Activated B cell treated with CpG ODN at 0.5 μM for 24 hours (primary cell): ENCODE measurements at places on chromosomes 12 and 14.

DNA sequence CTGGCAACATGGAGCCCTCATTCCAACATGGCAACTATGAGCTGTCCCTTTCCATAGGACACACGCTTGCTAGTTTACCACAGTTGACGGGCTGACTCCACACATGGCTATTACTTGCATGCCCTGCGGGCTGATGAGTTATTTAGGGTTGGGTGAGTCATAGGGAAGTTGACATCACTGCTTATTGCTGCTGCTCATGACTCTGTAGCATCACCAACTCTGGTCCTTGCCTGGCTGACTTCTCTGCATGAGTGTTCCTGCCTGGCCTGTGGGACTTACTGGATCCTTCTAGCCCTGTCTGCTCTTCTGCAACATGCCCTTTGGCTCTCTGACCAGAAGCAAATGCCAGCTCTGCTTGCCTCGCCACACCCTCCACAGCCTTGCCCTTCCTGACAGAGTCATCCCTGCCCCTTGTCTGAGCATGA lies 199.5 kb downstream of the ANO6 start:
- peak; percentile 15 for DNase-seq

DNA sequence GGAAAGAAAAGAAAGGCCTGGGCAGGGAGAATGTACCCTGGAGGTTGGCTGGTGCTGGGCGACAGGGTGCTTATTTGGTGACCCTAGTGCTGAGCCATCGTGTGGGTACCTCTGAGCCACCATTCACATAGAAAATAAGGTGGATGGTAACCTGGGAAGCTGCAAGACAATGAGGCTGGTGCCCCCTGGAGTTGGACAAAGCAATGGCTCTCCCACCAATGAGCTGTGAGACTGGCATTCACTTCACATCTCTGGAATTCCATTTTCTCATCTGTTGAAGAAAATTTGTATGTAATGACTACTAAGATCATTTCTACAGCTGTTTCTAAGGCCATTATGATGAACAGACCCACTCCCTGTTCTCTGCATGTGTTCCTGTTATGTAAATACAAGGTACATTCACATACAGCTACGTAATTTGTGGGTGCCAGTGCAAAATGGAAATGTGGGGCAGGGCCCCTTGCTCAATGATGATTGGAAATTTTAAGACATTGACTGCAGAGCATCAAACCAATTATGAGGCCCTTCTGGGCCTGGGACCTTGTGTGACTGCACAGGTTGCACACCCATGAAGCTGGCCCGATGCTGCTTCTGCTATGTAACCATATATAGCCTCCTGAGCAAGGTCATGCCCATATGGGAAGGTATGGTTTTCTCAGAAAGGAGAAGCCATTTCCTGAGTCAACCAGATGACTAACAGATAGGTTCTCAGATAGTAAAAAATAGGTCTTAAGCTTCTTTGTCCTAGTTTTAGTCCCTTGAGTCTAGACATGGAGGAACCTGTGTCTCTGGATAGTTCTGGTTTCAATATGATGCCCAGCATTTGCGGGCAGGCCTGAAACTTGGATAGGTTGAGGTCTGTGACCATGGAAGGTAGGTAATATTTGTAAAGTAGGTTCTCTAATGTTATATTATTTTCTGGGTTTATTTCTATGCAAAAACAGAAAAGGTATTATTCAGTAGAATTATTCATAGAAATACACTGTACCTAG lies 63.4 kb upstream of the IGF1 start:
- no peak for DNase-seq

GRCh38 chr14:104323551-104324175 lies 185.3 kb downstream of the KIF26A start:
- no peak for DNase-seq

DNA sequence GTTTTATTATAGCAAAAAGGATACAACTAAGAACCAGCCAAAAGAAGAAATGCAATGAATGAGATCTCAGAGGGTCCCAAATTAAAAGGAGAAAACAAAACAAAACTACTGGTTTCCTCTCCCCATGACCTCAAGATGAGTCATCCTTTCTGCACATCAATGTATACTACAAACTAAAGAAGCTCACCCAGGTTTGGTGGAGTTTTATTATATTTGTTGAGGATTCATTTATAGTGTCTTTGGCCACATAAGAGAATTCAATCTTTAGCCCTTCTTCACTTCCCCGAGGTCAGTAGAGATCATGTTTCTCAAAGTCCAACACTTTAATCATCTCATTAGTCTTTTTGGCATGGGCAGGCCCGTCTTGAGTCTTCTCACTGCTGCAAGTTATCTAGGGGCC lies 210.6 kb downstream of the SLC6A15 start:
- no peak for DNase-seq

- DNase-seq: no peak
These were observed 14.6 kb upstream of the NUDT14 start for GRCh38 chr14:105195522-105196264.

DNA sequence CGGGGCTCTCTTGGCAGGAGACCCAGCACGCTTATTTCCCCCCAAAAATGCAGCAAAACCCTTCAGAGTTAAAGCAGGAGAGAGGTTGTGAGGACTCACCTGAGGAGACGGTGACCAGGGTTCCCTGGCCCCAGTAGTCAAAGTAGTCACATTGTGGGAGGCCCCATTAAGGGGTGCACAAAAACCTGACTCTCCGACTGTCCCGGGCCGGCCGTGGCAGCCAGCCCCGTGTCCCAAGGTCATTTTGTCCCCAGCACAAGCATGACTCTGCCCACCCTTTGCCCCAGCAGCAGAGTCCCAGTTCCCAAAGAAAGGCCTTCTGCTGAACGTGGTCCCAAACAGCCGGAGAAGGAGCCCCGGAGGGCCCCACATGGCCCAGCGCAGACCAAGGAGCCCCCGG lies 337.7 kb downstream of the TMEM121 start:
- DNase-seq: no peak

DNA sequence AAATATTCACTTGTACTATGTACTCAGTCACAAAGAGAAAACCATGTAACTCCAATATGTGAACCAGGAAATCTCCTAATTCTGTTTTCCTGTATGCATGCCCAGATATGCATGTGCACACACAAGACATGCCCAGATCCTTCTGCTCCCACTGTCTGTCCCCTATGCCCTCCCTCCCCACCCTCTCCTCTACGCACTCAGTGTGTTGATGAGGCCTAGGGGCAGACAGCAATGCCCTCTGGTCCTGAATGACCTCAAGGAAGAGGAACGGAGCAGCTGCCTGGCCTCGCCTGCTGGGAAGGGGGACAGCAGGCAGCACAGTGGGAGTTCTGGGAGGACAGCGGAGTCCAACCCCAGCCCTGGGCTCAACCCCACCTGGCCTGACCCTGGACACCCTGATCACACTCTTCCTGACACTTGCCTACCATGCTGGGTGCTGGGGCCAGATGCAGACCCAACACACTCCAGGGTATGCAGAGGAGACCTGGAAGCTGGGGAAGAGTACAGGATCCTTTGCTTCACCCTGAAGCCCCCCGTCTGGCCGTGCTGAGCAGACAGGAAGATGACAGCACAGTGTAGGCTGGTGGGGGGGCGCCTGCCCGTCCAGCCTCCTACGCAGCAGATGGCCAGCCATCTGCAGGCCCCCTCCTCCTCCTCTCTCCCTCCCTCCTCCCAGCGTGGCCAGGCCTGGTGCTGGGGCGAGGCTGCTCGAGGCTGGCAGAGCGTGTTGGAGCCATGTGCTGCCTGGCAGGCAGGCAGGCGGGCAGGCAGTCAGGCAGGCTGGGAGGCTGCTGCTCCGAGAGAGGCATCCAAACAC lies 106.6 kb upstream of the NCOR2 start:
- no peak for DNase-seq

GRCh38 chr12:22242726-22243125 lies 91.8 kb downstream of the ST8SIA1 start:
- no peak for DNase-seq

GRCh38 chr12:22518998-22519397 lies 25.3 kb downstream of the C2CD5 start:
- no peak for DNase-seq

DNA sequence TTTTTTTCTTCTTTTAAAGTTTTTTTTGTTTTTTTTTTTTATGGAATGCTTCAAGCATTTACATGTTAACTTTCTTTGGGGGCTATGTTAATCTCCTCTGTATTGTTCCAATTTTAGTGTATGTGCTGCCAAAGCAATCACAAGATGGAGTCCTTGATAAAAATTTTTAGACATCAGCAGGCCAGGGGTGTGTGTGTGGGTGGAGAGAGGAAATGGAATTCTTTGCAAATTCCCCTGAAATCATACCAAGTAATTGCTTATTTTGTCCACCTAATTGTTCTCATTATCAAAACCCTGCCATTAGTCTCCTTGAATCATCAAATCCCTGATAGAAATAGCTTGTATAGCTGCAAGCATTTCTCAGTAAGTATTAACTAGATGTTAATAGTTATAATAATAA lies 21.7 kb downstream of the RNF212B start:
- DNase-seq: no peak

DNA sequence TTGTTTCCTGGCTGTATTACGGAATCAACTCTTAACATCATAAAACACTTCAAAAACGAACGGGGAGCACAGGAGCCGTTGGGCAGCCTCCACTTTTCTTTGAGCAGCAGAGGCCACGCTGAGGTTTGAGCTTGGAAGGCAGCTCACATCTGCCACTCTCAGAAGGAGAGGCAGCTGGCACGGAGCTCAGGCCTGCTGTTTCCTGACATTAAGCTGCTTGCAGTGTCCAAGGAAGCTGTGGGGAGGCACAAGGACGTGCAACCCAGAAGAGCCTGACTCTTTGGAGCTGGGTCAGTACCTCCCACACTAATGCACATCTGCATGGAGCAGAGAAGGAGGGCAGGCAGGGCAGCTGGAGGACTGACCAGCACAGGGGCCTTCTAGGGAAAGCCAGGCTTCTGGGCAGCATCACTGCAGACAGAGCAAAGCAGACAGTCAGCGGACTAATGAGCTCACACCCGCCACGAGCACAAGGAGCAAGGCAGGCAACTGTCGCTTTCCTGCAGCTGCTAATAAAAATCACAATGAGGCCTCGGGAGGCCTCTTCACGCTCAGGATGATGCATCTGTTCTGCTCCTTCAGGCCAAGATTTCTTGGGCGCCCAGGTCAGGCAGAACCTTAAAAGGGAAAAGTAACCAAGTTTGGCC lies 211.1 kb downstream of the GLT1D1 start:
- DNase-seq: no peak

- no peak for DNase-seq
These were observed 1.6 kb downstream of the MMP14 start for GRCh38 chr14:22837750-22838538.

GRCh38 chr12:29599381-29599780 lies 101.9 kb upstream of the OVCH1 start:
- no peak for DNase-seq

DNA sequence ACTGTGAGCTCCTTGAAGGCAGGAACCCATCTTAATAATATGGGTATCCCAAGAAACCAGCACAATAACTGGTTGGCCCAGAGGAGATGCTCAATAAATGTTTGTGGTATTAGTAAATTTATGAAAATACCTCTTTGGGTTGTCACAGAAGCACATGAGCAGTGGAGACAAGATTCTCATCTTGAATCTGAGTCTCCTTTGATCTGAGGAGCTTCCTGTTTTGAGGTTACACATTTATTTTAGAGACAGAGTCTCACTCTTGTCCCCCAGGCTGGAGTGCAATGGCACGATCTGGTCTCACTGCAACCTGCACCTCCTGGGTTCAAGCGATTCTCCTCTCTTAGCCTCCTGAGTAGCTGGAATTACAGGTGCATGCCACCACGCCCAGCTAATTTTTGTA lies 247.4 kb downstream of the NRXN3 start:
- DNase-seq: no peak

- DNase-seq: no peak
These were observed 71.7 kb upstream of the CPSF6 start for GRCh38 chr12:69167648-69168165.

- no peak for DNase-seq
These were observed 11.1 kb upstream of the BATF start for GRCh38 chr14:75511201-75511600.

DNA sequence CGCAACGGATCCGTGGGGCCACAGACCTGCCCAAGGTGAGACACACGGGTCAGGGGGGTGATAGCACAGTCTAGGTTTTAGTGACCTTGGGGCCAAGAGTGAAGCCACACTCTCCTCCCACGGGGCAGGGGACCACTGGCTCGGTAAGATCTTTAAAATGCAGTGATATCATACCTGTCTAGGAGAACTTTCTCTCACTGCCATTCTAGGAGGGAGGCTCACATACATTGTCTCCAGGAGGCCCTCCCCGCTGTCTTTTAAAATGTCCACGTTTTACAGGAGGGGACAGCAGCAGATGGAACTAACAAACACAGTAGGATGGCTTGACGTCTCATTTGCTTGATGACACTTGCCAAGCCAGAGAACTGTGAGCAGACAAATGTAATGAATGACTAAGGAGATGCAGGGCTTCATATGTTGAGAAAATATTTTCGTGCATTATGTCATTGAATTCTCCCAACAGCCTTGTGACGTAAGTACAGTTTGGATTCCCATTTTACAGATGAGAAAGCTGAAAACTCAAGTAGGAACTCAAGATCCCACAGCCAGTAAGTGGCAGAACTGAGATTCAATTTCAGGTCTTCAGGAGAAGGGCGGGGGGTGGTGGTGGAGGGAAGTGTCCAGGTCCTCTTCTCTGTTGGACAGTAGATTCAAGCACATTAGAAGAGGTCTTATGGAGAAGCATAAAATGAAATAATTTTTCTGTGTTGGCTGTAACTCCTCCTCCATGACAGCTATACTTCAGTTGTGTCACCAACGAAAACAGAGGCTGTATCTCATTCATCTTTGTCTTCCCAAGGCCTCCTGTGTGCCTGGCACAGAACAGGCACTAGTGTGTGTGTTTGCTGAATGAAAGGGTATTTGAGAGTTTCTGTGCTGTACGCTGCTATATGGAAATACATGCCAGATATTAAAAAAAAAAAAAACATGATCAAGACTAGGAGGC lies 2.1 kb downstream of the VASH1 start:
- no peak for DNase-seq

- DNase-seq: no peak
These were observed 54.5 kb downstream of the PPP2R5C start for GRCh38 chr14:101815994-101816393.

GRCh38 chr12:105406497-105406896 lies 76.0 kb downstream of the C12orf75 start:
- no peak for DNase-seq

DNA sequence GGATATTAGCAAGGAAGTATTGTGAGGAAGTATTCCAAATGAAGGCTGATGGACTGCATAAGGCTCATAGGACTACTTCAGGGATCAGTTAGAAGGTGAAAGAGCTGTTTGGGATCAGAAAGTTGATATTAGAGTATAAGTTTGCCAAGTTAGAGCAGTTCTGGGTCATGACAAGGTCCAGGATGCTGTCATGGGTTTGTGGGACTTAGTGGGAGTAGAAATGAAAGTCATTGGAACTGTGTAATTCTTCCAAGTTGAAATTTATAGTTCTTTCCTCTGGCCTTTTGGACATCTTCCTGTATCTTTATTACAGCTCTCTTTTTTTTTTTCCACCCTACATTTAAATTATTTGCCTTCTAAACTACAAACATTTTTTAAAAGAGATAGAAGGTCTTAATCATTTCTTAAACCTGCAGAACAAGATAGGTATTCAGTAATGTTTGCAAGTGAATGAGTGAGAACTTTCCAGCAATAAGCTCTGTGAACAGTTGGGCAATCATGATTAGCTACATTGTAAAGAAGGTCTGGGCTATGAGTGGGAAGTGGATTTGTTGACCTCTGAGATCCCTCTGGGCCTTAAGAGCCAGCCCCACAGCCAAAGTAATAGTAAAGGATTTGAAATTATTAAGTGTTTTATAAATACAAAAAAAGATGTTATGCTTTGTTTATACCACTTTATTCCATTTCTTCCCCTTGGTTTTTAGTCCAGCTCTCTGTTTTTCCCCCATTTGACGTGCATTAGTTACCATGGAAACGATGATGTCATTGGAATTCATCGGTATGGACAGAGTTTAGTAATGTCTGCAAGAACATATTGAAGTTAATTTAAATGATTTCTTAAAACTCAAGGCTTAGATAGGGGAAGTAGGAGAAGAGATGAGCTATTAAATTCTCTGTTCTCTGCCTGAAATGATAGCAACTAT lies 247.9 kb upstream of the ARHGAP5 start:
- DNase-seq: no peak
